EL (cell line): ENCODE measurements at places on chromosomes 6 and 20.

GRCh38 chr20:29687438-29687837 is 1570.0 kb upstream of the DEFB115 start:
- DNase-seq, result no peak

DNA sequence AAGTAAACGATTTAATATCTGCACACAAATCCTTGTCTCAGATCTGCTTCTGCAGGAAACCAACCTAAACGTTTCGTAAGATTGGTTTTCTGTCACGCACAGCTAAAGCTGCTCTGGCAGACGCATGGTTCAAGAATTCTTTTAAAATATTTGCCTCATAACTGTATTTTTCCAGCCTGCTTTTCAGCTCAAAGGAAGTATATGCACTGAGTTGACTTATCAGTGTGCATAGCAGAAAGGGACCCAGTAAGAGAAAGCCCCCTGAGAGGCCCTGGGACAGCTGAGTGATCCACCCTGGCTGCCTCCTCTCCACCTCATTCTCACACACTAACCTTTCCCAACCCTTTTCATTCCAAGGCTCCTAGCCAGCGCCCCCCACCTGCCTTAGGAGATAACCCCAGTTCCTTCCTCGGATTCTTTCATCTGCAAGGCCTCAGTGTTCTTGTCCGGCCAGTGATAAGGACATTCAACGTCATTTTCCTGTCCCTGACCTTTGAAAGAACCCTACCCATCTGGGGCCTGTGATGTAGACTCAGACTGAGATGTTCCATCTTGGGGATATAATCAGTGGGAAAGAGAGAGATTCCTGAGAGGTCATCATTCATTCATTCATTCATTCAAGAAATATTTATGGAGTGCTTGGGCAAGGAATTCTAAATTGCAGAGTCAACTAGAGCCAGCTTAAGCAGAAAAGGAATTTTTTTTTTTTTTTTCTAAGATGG is 22.4 kb upstream of the SLC9A8 start:
- peak; percentile 90 for DNase-seq

- no peak for DNase-seq
These were observed 542.3 kb upstream of the JARID2 start for GRCh38 chr6:14703586-14703985.

- DNase-seq, result peak; percentile 70
These were observed 36.7 kb downstream of the JAG1 start for GRCh38 chr20:10637031-10637559.

DNA sequence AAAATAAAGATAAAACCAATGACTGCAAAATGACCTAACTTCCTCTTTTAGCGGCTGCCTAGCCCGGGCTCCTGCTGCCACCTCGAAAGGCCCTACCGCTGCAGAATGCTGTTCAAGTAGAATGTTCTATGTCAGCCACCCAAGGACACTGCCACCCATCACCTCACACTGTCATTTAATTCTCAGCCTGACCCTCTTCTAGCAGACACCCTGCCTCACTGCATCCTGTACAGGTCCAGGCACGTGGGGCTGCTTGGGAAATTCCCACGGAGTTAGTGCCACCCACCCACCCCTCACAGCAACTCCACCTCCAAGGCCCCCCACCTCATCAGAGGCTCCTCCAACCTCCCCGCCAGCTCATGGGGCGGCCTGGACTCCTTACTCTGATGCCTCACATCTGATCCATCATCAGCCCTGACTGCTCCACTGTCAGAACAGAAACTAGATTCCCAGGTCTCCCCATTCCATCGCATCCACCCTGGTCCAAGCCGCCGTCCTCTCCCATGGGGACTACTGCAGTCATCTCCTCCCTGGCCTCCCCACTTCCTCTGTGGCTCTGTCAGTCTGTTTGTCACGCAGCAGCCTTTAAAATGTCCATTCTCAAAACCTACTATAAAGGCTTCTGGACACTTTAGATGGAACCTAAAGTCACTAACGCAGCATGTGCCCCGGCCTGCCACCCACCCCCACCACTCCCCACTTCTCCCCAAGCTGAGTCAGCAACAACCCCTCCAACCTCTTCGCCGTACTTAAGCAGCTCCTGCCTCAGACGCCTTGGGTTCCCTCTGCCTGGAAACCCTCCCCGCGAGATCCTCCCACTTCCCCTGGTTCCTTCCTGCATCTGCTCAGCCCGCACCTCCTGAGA is 17.0 kb downstream of the NFATC2 start:
- DNase-seq, result no peak

DNA sequence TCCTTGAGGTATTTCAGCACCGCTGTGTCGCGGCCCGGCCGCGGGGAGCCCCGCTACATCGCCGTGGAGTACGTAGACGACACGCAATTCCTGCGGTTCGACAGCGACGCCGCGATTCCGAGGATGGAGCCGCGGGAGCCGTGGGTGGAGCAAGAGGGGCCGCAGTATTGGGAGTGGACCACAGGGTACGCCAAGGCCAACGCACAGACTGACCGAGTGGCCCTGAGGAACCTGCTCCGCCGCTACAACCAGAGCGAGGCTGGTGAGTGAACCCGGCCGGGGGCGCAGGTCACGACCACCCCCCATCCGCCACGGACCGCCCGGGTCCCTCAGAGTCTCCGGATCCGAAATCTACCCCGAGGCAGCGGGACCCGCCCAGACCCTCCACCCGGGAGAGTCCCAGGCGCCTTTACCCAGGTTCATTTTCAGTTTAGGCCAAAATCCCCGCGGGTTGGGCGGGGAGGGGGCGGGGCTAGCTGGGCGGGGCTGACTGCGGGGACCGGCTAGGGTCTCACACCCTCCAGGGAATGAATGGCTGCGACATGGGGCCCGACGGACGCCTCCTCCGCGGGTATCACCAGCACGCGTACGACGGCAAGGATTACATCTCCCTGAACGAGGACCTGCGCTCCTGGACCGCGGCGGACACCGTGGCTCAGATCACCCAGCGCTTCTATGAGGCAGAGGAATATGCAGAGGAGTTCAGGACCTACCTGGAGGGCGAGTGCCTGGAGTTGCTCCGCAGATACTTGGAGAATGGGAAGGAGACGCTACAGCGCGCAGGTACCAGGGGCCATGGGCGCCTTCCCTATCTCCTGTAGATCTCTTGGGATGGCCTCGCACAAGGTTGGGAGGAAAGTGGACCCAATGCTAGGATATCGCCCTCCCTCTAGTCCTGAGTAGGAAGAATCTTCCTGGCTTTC is 693 bp downstream of the HLA-F start:
- peak; percentile 18 for DNase-seq

GRCh38 chr20:59611286-59611685 is 6.9 kb downstream of the PHACTR3 start:
- DNase-seq, result no peak

DNA sequence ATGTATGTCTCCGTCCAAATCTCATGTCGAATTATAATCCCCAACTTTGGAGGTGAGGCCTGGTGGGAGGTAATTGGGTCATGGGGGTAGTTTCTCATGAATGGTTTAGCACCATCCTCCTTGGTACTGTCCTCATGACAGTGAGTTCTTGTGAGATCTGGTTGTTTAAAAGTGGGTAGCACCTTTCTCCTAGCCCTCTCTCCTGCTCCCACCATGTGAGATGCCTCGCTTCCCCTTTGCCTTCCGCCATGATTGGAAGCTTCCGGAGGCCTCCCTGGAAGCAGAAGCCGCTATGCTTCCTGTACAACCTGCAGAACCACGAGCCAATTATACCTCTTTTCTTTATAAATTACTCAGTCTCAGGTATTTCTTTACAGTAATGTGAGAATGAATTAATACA is 123.1 kb downstream of the FYN start:
- DNase-seq, result no peak

DNA sequence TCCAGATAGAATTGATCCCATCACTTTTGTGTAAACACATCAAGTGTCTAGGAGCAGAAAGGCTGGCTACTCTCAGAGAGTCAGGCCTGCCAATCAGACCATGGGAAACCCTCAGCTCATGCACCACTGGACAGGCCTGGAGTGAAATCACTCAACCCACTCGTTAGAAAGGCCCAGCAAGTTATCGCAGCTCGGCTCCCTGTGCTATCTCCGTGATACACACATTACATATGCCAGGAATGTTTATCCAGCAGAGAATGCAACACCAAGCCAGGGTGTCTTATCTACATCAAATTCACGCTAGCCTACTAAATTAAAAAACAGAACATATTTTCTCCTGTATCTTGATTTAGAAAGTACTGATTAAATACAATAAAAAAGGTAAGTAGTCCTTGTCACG is 232.4 kb upstream of the FOXQ1 start:
- DNase-seq, result no peak

DNA sequence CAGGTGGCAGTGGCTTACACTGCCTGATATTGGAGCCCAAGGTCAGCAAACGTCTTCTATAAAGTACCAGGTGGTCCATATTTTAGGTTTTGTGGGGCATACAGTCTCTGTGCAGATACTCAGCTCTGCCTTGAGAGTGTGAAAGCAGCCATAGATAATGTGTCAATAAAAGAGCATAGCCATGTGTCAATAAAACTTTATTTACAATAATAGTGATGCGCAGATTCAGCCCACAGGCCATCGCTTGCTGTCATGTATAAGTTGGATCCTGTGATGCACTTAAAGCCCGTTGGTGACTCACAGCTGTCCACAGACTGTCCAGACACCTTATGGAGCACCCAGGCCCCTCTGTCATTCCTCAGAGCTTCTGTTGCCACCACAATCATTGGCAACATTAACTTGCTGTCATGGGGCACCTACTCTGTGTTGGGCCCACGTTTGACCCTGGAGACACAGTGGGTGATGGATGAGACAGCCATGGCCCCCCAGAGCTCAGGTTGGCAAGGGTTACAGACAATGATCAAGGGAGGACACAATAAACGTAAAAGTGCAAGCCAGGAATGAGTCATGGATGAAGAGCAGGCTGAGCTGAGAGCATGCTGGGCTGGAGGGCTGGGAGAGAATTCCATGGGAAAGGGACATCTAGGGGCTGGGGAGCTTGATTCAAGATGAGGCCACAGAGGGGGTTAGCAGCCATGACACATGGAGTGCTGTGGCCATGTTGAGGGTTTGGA is 173.6 kb downstream of the TAF4 start:
- no peak for DNase-seq

GRCh38 chr6:49730251-49730650 is 13.9 kb downstream of the CRISP3 start:
- DNase-seq, result no peak

DNA sequence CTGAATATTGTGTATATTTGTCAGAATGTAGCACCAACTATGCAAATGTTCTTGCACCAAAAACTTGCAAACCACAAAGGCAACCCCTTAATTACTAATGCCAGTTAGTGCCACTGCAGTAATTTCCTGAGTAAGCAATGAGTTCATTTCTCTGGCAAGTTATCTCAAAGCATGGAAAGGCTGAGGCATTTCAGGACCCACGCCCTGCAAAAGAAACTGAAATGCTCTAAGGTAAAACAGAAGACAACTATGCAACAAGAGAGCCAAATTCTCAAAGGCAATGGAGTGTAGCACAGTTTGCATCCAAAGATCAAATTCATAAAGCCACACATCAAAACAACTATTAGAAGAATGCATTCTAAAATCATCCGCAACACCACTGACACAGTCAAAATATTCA is 994.4 kb downstream of the EYS start:
- no peak for DNase-seq

DNA sequence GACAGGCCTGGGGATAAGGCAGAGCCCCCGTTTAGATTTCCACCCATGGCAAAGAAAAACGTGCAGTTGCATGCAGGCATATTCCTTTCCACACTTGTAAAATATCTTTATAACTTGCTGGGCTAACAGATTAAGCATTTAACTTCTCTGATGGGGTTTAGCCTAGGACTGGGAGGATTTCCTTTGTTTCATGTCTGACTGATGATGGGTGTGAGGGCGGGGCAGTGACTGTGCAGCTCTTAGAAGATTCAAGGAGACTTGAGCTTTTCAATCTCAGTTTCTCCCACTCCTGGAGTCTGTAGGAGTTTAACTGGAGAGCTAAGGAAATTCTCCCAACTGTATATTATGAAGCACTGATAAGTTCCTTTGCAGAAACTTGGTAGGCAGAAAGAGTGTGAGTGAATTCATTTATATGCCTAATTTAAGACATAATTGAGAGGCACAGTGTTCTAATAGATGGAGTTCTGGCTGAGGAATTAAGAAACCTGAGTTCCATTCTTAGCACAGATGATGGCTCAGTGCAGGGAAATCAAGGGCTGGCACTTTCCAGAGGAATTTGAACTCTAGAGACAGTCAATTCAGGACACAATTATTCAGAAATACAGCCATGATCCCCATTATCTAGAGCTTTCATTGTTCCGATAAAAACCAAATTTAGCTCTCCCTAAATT is 214.6 kb upstream of the CNR1 start:
- DNase-seq, result peak; percentile 28

DNA sequence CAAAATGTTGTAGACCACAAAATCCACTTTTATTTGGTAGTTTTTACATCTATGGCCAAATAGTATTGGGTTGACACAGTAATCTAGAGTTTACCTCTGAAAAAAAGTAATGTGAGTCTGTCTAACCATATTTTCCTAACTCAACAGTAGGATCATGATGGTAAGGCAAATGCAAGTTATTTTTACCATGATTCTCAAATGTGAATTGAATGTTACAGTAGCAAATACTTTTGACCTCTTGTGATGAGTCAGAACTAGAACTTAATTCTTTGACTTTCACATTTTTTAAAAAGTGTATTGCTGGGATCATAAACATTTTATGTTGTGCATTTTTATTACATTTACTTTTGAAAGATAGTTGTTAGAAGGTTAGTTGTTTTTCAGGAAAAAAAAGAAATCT is 22.0 kb downstream of the RNF146 start:
- DNase-seq, result peak; percentile 29

- DNase-seq, result no peak
These were observed 82.3 kb upstream of the PHACTR2 start for GRCh38 chr6:143595251-143596036.

- DNase-seq, result no peak
These were observed 40.4 kb upstream of the POPDC3 start for GRCh38 chr6:105220186-105220585.

- no peak for DNase-seq
These were observed 539.1 kb downstream of the CD83 start for GRCh38 chr6:14656649-14657048.

DNA sequence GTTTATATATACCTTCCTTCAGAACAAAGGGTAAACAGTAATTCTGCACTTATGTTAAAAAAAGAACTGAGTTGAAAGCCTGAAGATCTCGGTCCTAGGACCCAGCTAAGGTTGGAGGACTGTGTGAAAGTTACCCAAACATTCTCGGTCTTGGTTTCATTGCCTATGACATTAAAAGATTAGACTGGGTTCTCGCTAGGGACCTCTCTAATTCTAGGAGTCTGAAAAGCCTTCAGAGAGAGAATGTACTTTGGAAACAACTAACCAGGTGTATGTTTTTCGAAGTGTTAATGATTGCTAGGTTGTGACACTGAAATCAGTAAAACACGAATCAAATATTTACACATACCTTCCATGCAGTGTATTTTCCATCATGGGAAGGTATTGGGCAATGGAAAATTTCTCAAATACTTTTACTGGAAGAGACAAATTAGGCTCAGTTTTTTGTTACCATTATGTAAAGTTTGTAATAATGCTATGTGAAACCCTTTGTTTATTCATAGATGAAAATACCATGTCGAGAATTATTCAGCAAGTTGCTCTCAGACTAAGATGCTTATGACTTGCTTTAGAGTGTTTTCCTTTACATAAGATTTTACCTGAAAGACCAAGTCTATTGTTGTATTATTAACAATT is 113.7 kb upstream of the LOC128125822 start:
- no peak for DNase-seq

- DNase-seq, result peak; percentile 92
These were observed 39.6 kb upstream of the PRELID3B start for GRCh38 chr20:59082077-59082740.
